ENCODE measurements at places on chromosomes 3 and 15. TPM values are rescaled to one million over a fixed set of nuclear protein-coding genes. Genes with fewer than 3 reads are reported as not detected.

SPRED1 gene
- total RNA-seq = 15.3 TPM

CA12 gene
- 2.1 TPM for total RNA-seq

SPTBN5 gene
- 0.36 TPM for total RNA-seq

TTLL13 gene
- total RNA-seq = not detected

NOX5 gene
- total RNA-seq = 0.49 TPM
